ENCODE measurements at places on chromosomes 16 and 17.
A peak's percentile ranks its signal among the peaks of the same experiment; 100 is the strongest.

DNA sequence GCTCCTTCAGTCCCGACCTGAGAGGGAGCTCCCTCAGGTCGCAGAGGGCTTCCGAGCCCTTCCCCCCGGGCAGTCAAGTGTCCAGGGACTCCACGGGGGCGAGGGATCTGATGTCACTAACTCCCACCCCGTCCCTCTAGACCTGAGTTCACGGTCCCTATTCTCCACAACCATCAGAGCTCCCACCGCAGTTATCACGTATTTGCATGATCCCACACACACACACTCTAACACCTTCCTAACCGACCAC lies 3.7 kb upstream of the PER1 start:
- no peak for DNase-seq

- no peak for DNase-seq
These were observed 3.4 kb downstream of the ZNF688 start for GRCh38 chr16:30567991-30568638.

GRCh38 chr17:49987290-49987585 lies 7.8 kb downstream of the DLX3 start:
- DNase-seq, result peak; percentile 48

- no peak for DNase-seq
These were observed 29.1 kb upstream of the MED13 start for GRCh38 chr17:62094175-62094574.

DNA sequence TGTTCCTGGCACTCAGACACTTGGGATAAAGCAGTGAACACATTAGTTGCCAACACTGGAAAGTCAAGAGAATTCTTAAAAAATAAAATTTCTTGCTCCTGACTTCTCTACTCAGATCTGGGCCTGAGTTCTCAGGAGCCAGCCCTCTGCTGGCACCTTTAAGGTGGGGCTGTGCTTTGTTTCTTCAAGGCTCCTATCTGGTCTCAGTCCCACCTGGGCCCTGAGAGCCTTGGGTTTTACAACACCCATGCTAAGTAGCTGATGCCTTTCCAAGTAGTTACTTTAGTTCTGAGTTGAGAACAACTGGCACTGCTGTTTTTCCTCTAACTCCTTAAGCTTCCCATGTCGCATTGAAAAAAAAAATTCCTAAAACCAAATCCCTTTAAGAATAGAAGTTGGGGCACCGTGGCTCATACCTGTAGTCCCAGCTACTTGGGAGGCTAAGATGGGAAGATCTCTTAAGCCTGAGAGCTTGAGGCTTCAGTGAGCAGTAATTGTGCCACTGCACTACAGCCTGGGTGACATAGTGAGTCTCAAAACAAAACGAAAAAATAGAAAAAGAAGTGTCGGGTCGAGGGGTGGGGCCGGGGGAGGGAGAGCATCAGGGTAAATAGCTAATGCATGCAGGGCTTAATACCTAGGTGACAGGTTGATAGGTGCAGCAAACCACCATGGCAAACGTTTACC lies 16.6 kb downstream of the CHAD start:
- DNase-seq, result no peak
